ENCODE measurements at places on chromosomes 2 and 18.
A peak's percentile ranks its signal among the peaks of the same experiment; 100 is the strongest.

- DNase-seq: no peak
Measured at GRCh38 chr2:56801770-56802169, 618.0 kb downstream of the CCDC85A start.

DNA sequence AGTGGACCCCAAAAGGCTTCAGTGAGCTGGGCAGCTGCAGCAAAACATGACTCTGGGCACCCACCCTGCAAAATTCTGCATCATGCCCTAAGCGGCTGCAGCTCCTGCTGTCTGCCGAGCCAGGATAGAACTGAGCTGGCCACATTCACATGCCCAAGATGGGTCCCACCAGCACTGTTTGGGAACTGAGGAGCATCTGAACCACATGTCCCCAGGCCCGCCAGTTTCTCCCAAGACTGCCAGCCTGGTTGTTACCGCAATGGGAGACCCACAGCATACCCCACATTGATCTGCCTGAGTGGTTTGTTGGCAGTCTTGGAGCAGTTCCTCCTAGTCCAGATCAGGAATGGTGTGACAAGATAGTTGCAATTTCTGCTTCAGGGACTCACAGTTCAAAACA lies 946.8 kb downstream of the CPS1 start:
- DNase-seq: no peak

DNA sequence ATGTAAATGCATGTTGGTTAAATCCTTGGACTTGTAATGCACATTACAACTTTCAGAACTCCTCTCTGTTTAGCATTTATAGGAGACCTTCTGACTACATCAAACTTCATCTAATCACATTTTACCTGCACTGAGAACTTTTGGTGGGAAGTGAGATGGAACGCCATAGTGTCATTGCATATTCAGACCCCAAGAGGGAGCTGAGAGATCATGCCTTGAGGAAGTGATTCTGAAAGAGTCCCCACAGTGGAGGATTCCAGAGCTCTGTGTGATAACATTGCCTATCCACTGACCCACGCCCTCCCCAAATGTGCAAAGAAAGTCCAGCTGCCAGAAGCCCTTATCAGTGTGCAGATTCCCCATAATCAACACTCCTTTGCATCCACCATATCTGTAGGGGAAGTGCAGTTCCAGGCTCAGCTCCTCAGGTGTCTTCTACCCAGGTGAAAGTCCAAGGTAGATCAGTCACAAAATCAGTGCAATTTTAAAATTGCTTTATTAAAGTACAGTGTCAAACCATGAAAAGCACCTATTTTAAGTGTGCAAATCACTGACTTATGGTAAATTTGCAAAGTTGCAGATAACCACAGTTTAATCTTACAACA lies 212.4 kb downstream of the RPIA start:
- DNase-seq: no peak

DNA sequence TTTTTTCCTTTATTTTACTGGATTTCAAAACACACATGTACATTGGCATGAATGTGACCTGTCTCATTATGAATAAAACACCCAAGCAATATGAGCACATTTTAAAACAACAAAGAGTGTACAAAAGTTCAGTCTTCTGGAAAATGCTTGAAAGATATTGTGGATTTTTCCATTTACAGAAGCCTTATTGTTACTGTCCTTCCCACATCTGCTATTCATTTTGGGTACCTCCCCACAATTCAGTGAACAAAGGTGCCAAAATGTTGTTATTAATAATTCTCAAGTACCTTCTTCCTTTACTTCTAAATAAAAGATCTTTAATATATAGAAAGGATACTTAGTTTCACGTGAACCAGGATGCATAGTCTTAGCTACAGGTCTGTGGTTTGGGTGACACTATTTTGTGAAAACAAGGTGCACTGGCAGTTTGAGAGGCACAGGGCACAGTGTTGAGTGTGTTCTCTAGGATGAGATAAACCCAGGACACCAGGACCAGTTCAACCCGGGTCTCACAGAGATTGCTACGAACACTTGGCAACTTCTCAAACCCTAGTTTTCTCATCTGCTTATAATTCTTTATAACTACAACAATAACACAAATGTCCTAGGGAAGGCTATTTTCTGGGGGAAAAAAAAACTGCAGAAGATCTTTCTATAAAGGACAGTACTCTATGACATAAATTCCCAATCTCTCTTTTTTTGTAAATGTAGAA lies 84.5 kb upstream of the GALNT5 start:
- DNase-seq: no peak

DNA sequence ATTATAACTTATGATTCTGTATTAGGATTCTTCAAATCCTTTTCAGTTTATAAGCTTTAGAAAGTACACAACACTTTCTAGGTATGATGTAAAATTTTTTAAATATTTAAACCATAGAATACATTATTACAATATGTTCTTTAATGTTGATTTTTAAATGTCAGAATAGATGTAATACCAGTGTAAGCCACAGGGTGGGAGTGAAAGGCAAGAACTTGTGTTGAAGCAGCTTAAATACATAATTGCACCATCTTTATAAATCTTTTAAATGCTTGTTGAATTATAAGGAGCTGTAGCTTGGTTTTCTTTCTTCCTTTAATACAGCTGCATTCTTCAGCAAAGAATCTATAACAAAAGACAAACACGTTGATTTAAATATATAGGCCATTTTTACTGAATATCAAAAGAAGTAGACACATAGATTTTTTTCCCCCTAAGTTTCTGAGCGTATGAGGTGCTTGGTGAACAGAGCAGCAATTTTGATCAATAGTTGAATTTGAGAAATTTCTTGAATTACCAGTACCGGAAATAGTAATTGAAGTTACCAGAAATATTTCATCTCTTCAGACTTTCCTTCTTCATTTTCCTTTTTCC lies 63.0 kb downstream of the TANK start:
- no peak for DNase-seq

DNA sequence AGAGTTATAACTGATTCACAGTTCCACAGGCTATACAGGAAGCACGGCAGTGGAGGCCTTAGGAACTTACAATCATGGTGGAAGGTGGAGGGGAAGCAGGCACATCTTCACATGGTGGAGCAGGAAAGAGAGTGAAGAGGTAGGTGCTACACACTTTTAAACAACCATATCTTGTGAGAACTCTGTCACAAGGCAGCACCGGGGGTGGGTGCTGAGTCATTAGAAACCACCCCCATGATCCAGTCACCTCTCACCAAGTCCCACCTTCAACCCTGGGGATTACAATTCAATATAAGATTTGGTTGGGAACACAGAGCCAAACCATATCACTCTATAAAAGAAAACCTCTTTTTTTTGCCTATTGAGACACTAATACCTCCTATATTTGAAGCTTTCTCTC lies 1108.5 kb upstream of the CDH2 start:
- no peak for DNase-seq

- no peak for DNase-seq
Measured at GRCh38 chr18:24499814-24500213, 39.4 kb downstream of the HRH4 start.

DNA sequence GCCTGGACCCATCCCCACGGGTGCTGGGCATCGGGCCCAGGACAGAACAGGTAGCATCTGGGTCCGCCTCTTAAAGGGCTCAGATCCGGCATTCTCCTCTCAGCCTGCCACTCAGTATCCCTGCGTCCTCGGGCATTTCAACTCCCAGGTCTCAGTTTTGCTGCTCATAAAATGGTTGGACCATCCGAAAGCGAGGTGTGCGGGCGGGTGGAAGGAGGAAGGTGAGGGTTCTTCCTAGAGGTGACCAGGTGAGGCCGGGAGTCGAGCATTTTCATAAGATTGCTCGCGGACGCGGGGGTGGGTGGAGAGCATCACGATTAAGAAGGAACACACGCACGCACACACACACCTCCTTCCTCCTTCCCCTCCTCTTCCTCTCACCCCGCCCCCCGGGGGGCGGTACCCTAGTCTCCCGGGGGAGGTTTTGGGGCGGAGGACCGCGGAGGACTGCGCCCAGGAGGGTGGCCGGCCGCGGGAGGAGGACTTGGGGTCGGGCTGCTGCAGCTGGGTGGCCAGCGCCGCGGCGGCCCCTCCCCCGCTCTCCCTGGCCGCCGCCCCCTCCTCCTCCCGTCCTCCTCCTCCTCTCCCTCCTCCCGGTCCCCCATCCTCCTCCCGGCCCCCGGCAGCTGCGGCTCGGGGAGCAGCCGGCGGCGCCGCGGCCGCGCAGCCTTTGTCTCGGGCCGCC lies 97.9 kb upstream of the GPR45 start:
- DNase-seq: peak; percentile 68

- DNase-seq: peak; percentile 20
Measured at GRCh38 chr2:69741229-69741574, 732 bp upstream of the ANXA4 start.

- no peak for DNase-seq
Measured at GRCh38 chr2:64173156-64174135, 29.2 kb upstream of the PELI1 start.

- no peak for DNase-seq
Measured at GRCh38 chr2:190794790-190795189, 85.8 kb upstream of the GLS start.

DNA sequence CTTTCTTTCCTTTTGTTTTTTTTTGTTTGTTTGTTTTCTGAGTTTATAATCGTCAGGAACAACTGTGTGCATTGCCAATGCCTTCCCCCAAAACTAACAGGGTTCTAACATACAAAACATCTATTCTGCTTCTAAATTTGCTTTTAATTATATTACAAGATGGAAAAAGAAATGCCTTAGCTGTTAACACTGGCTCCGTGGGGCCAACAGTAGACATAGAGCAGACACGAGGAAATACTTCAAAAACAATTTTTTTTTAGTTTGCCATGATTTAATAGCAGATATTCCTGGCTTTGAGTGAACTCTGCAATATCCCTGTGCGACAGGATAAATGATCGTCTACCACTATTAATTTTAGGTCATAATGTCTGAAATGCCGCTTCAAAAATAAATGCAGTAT lies 153.3 kb upstream of the HNRNPA3 start:
- no peak for DNase-seq

DNA sequence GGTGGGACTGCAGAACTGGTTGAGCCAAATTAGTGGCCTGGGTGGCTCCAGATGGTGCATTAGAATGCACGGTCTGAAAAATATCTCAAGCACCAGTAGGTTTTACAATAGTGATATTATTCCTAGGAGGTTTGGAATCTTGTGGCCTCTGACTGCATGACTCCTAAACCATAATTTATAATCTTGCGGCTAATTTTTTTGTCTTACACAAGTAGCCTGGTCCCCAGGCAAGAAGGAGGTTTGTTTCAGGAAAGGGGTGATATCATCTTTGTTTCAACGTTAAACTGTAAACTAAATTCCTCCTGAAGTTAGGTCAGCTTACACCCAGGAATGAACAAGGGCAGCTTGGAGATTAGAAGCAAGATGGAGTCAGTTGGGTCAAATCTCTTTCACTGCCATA lies 98.9 kb upstream of the ARL4C start:
- DNase-seq: no peak

DNA sequence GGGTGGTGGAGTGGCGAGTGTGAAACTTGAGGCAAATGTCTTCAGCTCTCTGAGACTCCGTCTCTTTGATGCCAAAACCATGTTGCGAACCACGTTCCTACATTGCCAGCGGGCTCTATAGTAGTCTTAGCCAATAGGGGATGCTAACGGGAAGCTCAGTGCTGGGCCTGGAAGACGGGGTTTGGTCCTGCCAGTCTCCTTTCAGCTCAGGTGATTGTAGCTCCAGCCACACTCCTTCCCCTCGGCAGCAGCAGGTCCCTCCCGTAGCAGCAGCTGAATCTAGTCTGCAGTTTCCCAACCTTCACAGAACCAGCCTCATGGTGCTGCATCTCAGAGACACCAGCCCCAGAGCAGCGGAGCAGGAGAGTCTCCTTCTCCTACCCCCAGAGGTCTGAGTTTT lies 109.7 kb downstream of the TFCP2L1 start:
- DNase-seq: no peak

GRCh38 chr2:114762986-114763385 lies 320.5 kb downstream of the DPP10 start:
- no peak for DNase-seq

DNA sequence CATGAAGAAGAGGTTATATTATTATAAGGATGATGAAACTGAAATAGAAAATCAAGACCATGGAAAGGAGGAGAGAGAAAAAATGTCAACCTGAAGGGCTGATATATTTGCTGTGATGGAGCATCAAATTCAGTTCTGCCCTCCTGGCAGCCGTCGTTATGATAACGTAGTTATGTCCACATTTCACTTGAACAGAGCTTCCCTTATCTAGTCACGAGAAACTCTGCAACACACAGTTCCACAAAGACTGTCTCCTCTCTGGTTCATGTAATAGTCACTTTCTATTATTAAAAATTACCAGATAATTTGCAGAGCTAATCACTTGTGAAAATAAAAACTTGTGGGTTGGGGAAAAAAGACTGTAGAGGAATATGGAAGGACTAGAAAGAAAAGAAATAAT lies 19.5 kb upstream of the RBMS1 start:
- no peak for DNase-seq

- DNase-seq: no peak
Measured at GRCh38 chr2:66686755-66687154, 251.8 kb downstream of the MEIS1 start.

DNA sequence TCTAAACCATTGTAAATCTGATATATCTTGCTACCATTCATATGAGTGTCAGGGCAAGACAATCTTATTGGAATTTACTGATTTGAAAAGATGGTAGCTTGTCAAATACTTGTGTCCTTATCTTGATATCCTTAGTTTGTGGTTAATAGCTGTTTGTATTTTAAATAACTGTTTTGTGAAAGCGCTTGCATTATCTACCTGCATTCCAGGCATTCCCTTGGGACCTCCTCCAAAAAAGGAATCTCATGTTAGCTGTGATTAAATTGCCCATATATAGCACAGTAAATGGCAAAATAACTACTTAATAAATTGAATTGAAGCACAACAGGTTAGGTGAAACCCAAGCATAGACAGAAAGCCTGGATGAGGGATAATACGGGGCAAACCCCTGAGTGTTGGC lies 13.9 kb downstream of the CNTNAP5 start:
- DNase-seq: no peak

- DNase-seq: no peak
Measured at GRCh38 chr2:203973000-203973399, 36.4 kb downstream of the ICOS start.

DNA sequence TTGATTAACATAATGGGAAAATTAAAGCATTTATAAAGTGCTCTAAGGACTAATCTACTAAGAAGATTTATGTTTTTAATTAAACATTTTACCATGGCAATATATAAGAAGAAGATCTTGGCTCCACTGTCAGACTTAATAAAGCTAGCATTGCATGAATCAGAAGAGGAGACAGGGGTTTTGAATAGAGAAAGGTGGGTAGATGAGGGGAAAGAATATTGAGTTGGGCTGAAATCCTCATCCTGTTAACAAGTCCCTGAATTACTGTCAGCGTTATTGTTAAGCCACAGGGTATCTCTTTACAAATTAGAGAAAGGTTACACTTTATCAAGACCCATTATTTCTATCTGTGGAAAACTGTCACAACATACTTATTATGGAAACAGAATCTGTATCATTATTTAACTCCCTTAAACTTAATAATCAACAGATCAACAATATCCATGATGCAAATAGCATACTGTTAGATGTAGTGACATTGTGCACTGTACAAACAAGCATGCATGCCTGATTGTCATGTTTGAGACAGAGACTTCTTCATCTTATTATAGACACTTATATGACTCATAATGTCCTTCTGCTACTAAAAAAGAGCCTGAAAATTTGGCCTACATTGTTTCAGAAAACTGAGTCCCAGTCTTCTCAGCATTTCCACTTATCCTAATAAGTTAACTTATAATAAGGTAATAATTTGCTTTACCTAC lies 304.1 kb downstream of the NRXN1 start:
- no peak for DNase-seq
